ENCODE measurements at places on chromosomes 1 and 21.

GRCh38 chr1:197671140-197671539, 104.1 kb downstream of the DENND1B start:
- no peak for DNase-seq

- DNase-seq, result no peak
These were observed 725.5 kb upstream of the CHRM3 start for GRCh38 chr1:238660849-238661248.

DNA sequence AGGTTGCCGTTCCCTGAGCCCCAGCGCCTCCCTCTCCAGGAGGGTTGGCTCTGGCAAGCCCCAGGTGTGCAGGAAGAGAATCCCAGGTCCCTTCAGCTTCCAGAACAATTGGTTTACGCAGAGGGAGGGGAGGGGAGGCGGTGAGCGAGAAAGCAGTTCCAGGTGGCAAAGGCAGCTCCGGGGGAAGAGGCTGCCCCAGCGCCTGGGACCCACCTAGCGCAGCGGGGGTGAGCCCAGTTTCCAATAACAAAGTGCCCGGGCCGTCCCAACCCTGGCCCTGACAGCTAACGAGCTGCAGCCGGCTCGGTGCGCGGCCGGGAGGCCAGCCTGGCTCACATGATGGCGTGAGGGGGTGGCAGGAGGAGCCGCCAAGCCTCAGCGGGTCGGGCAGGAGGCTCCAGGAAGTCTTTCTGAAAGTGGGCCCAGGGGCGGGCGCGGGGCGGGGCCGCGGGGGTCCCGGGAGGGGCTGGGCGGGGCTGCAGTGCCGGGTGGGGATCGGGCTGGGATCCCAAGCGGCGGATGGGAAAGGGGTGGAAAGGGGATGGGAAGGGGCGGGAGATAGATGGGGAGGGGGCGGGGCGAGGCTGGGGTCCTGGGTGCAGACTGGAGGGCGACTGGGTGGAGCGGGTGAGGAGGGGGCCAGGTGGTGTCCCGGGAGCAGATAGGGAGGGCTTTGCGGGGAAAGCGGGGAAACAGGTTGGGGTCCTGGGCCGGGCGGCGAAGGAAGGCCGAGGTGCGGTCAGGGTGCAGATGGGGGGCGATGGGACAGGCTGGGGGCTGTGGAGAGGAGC, 22.8 kb downstream of the DHRS3 start:
- DNase-seq, result no peak

DNA sequence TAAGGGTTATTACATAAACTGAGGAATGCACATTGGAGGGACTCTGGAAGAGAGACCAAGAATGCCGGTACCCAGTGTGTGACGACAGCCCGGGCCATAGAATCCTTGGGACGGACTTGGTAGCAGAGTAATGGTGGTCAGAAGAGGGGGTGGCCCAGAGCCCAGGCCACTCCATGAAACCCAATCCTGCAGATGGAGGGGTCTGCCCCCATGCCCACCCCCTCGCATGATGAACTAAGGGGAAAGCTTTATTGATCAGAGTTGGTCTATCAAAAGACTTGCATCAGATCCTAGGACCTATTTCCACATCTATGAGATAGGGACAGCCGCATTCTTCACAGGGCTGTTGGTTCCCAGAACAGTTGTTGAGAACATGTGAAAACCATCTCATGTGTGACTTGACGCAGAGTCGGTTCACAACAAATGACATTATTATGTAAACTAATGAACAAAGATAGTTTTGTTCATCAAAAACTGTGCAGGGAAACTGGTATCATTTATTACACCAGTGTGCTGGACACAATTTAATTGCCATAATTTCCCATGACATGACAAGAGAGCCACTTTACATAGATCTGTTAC, 21.5 kb upstream of the SDC3 start:
- DNase-seq, result no peak

GRCh38 chr1:57576756-57577155, 152.9 kb upstream of the DAB1 start:
- DNase-seq, result no peak

DNA sequence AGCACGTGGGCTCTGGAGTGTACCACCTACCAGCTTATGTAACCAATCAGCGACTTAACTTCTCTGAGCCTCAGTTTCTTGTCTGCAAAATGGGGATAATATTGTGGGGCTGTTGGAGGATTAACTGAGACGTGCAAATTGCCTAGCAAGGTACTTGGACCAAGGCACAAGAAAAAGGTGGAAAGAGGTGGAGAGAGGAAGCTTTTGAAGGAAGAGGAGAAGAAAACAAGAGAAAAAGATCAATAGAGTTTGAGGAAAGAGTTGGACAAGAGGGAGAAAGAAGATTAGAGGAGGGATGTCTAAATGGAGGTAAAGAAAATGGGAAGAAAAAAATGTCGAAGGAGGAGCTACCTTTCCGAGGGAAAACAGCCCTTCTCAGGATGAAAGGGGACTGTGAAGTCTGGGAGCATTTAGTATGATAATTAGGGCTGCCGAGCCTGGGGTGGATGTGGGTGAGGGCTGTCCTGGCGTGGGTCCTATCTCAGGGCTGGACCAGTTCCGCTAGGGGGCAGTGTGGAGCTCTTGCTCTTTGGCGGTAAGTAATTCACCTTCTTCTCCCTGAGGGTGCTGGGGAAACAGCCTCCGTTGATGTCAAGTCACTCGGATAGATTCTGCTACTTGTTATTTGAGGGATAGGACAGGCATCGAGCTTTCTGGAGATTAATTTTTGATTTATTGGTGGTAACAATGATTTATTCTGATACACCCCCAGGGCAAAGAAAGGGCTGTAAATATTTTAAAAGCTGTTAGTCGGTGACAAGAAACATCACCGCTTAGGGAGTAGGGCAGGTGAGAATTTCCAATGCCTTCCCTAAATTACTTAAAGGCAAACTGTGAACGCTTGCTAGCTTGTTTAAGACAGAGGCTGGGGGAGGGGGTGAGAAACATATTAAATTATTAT, 79.0 kb upstream of the NFASC start:
- peak; percentile 87 for DNase-seq

- no peak for DNase-seq
These were observed 334.2 kb downstream of the NTNG1 start for GRCh38 chr1:107474877-107475612.

DNA sequence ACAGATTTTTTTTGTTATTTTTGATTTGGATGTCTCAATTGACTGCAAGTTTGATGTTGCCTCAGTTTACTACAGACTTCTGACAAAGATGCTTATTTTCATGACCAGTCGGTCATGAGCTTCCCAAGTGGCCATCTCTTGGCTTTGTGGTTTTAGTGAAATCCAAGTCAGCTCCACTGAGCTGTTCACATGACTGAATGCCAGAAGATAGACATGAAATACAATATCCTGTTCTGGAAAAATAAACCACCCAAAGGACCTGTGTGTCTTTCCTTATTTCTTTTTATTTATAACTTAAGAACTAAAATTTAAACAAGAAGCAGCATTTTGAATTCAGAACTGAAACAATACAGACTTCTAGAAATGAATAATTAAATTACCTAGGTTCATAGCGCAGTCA, 89.3 kb downstream of the HMCN1 start:
- DNase-seq, result no peak

- DNase-seq, result no peak
These were observed 87.4 kb downstream of the PLXNA2 start for GRCh38 chr1:208156741-208157140.

- DNase-seq, result no peak
These were observed 17.0 kb upstream of the RUNX3 start for GRCh38 chr1:24946861-24947658.

DNA sequence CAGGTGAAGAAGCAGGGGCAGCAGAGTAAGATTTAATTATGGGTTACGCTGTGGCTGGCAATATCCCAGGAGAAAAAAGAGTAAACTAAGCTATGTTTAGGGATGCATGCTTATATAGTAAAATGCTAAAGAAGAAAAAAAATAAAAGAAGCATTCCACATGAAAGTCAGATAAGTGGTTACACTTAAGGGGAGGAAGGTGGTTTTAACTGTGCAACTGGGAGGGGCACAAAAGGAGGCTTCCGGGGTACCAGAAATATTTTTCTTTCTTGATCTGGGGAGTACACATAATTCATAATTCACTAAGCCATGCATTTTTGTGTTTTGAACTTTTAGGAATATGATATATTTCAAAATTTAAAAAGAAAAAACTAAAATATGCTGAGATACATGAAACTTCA, 39.5 kb downstream of the USP48 start:
- DNase-seq, result no peak

- DNase-seq, result no peak
These were observed 1.7 kb downstream of the ZNF326 start for GRCh38 chr1:89996450-89997110.

DNA sequence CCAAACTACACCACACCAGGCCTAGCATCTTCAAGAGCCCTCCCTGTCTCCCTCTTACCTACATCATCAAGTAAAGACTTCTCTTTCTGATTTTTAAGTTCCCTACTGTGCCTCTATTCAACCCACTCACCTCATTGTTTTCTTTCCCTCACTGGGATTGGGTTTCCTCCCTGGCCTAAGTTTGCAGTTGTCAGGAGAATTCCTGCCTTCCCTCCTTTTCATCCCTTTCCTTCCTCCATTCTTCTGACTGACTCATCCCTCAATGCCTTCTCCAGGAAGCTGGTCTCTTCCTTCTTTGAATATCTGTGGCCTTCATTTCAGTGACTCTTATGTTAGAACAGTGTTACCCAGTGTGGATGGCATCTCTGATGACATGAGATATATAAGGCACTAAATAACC, 139.9 kb upstream of the KIAA0040 start:
- DNase-seq, result no peak

DNA sequence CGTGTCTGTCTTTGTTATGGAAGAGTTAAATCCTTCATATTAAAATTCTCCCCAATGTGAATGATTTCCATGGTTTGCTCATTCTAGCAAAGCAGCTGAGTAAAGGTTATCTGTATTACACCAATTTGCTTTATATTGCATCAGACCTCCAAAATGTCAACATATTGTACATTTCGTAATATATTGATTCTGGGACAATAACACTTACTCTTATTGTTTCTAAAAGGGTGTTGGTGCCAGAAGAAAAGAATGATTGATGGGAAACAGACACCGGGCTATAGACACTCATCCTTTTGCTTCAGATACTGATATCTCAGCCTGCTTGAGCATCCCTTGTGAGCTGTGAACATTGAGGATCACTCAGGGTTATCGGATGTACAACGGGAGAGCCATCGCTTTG, 7.0 kb downstream of the NTNG1 start:
- no peak for DNase-seq

GRCh38 chr1:221633841-221634409, 108.0 kb downstream of the DUSP10 start:
- no peak for DNase-seq

DNA sequence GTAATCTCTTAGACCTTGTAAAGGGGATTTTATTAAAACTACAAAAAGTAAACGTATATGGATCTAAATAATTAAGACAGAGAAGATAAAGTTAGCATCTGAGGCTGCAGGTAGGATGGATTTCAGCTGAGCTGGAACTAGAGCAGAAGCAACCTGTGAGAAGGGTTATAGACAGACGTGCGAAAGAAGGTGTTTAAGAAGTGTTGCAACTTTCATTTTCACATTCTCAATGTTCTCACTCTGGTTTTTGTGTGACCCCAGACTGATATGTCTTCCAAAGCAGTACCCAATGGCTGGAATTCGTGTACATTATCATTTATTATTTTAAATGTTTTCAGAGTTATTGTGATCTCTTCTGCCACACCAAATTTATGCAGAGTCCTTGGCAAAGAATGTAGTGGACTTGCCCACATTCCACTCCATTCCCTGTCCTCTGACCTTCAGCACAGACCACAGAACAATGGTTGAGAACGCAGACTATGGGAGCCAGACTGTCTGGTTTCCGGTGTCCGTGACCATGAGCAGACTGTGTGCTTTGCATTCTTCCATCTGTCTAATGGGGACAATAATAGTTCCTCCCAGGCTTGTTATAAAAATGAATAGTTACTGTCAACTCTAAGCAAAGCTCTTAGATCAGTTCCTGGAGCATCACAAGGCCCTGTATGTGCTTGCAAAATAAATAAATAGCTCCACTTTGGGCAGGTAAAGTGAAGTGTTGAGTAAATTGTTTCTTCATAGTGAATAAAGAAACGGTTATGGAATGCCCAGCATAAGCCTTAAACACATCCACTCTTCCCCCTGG, 140.6 kb upstream of the SAMSN1 start:
- no peak for DNase-seq

DNA sequence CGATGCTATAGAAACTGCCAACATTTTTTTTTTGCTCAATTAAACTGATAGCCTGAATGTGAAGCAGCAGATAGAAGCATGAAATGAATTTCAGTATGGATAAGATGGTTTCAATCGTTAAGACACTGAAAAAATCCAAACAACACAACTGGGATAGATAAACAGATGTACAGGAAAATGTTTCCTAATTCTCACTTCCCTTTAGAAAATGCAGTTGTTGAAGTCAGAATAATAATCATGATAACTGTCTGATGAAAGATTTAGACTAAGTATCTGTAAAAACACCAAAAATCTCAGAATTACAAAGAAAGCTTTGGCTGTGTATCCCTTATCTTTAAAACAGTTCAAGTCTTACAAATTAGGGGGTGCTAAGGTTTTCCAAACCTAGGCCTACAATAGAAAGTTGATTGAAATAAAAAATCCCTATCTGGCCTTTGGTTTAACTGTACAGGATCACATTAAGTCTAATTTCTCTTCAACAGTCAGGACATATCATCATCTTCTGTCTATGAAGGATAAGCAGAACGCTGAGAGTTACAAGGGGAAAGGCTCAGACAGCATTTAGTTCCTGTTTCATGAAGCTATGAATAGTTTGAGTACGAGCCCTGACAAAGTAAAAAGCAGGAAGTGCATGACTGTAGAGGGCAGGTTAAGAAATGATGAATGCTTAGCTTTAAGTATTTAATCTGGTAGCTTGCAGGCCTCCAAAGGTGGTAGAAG, 203.2 kb downstream of the APP start:
- no peak for DNase-seq

GRCh38 chr1:221801773-221802516, 60.1 kb upstream of the DUSP10 start:
- no peak for DNase-seq

GRCh38 chr1:33182401-33182841, 578 bp upstream of the TRIM62 start:
- no peak for DNase-seq

DNA sequence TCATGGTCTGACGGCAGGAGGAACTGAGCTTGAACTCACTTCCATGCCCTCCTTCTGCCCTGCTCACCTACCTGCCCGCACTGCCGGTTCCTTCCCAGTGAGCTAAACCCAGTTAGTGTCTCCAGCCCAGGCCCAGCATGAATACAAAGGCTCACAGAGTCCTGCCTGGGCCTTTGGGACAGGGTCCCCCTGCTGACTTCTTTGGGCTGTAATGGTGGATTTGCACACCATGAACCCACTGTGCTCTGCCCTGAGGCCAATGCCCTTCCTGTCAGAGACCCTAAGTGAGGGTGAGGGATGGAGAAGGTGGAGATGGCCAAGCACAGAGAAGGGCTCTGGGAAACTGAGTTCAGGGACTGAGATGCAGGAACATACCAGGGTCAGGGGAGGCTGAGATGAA, 153.4 kb downstream of the PCP4 start:
- DNase-seq, result no peak

DNA sequence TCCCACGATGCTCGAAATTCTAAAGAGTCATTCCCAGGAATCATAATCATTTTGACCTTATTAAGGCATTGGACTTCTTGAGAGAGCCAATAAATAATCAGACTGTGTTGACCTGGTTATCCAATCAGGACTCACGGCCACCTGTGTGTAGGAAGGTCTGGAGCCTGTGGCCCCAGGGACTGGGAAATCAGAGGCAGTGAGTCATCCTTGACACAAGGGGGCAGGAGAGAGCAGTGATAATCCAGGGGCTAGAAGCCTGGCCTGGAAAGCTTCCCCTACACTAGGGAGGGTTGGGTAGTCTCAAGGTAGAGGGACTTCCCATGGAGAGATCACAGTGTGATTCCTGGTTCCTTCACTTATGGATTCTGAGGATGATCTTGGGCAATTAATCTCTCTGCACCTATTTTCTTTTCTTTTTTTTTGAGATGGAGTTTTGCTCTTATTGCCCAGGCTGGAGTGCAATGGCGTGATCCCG, 4.7 kb downstream of the MR1 start:
- peak; percentile 63 for DNase-seq

Measured in stimulated activated CD4-positive, alpha-beta T cell treated with anti-CD3 and anti-CD28 coated beads, Interleukin-2, amount 100 ng/mL, for 48 hours (primary cell).